ENCODE measurements at places on chromosomes 13 and 19.

DNA sequence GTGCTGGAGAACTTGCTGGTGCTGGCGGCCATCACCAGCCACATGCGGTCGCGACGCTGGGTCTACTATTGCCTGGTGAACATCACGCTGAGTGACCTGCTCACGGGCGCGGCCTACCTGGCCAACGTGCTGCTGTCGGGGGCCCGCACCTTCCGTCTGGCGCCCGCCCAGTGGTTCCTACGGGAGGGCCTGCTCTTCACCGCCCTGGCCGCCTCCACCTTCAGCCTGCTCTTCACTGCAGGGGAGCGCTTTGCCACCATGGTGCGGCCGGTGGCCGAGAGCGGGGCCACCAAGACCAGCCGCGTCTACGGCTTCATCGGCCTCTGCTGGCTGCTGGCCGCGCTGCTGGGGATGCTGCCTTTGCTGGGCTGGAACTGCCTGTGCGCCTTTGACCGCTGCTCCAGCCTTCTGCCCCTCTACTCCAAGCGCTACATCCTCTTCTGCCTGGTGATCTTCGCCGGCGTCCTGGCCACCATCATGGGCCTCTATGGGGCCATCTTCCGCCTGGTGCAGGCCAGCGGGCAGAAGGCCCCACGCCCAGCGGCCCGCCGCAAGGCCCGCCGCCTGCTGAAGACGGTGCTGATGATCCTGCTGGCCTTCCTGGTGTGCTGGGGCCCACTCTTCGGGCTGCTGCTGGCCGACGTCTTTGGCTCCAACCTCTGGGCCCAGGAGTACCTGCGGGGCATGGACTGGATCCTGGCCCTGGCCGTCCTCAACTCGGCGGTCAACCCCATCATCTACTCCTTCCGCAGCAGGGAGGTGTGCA lies 587 bp downstream of the S1PR4 start:
- no peak for DNase-seq

- no peak for DNase-seq
Measured at GRCh38 chr13:113589961-113590339, 5.4 kb downstream of the TFDP1 start.

GRCh38 chr13:108919036-108919907 lies 289.9 kb downstream of the MYO16 start:
- DNase-seq, result no peak

GRCh38 chr13:96771486-96772367 lies 222.5 kb downstream of the OXGR1 start:
- DNase-seq, result no peak

DNA sequence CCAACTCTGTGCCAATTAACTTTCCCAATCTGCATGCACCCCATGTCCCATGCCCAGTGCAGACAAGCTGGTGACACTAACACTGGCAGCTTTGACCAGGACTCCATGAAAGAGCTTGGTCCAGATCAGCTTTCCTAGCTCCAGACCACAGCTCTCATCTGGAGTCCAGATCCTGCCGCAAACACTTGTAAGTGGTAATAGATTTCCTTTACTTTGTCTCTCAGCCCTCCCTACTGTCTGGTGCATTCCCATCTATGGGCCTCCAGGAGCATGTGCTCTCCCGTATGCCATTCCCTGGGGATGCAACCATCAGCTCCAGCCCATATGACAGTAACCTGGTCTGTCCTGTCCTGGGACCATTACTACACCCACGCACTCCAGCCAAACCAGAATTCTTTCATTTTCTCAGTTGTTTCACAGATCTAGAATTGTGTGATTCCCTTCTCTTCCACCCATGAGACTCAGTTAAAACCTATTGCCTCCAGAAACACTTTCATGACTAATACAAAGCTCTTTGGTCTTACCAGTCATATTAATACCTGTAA lies 4.9 kb upstream of the STARD13 start:
- DNase-seq, result no peak

- DNase-seq, result no peak
Measured at GRCh38 chr13:99658261-99658991, 157.2 kb downstream of the TM9SF2 start.
